Stimulated activated CD8-positive, alpha-beta memory T cell treated with anti-CD3 and anti-CD28 coated beads, Interleukin-4, amount 100 ng/mL, for 4 hours (primary cell): ENCODE measurements at places on chromosomes 12 and 14.

GRCh38 chr12:3727877-3728632 lies 24.9 kb downstream of the CRACR2A start:
- no peak for DNase-seq

DNA sequence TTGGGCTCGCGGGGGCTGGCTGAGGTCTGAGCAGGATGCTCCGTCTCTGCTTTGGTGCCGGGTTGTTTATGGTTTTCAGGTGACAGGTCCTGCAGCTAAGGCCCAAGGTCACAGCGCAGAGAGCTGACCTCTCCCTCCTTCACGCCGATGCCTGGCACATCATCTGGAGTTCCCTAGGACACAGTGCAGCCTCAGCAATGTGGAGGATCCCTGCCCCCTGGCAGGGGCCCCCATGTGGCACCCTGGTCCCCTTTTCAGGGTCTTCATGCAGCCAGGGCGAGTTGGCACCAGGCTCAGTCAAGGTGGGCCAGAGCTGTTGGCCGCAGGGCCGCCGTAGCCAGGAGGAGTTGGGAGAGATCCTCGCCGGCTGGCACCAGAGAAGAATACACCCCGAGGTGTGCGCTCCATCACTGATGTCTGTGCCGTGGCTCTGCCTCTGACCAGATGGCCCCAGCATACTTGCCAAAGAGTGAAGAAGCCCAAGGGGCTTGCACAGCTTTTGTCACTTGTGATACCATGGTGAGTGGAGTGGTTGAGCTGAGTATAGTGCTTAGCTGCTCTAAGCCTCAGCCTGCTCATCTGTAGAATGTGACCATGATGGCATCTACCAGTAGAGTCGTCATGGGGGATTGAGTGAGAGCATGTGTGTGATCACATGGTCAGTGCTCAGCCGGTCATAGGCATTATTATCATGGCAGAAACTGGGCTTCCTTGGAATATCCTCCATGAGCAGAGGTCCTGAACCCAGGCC lies 11.0 kb downstream of the TPCN1 start:
- DNase-seq = no peak

- no peak for DNase-seq
Observed at GRCh38 chr12:89252284-89252683, 100.0 kb downstream of the DUSP6 start.

GRCh38 chr12:86233126-86233525 lies 23.1 kb downstream of the MGAT4C start:
- no peak for DNase-seq

- no peak for DNase-seq
Observed at GRCh38 chr12:62016021-62016420, 244.2 kb upstream of the USP15 start.

- DNase-seq = peak; percentile 4
Observed at GRCh38 chr12:28191051-28192048, 1.1 kb downstream of the CCDC91 start.

- no peak for DNase-seq
Observed at GRCh38 chr12:131455581-131456110, 255.2 kb upstream of the SFSWAP start.

- no peak for DNase-seq
Observed at GRCh38 chr12:28611115-28611435, 420.8 kb downstream of the CCDC91 start.

GRCh38 chr14:66105815-66106214 lies 380.4 kb upstream of the CCDC196 start:
- no peak for DNase-seq

DNA sequence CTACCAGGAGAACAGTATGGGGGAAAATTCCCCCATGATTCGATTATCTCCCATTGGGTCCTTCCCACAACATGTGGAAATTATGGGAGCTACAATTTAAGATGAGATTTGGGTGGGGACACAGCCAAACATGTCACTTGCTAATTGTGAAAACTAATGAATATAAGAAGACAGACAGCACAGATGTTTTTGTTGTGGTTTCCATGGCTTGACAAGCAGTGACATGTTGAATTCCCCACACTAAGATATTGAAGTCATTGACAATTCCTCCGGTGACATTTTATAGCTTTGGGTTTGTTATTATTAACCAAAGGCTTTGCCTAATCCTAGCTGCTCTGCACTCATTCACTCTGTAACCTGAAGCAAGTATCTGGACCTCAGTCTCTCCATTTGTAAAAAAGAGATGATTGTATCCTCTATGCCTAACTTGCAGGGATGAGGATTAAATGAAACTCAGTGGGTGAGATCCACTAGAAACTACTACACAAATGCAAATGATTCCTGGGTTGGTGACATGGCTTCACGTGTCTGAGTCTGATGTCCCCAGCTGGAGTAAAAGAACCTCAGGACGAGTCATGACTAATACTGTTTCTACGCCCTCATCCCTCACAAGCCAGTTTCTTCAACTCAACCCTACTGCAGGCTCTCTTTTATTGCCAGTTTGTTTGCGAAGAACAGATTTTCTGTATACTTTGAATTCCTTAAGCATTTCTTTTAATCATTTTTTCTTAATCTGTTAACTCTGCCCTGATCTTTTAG lies 71.6 kb downstream of the ASCL1 start:
- DNase-seq = no peak

DNA sequence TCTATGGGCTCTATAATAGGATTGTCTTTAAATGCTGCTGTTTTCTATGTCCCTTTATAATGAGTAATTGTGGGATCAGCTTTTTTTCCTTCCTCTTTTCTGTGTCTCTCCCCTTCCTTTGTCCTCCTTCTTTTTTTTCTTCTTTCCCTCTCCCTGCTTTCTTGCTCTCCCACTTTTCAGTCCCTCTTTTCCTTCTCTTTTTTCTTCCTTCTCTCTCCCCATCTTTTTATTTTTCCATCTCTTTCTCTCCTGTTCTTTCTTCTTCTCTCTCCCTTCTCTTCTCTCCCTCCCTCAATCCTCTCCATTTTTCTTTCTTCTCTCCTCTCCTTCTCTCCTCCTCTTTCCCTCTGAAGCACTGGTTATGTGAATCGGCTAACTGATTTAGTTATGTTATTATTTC lies 62.5 kb upstream of the RD3L start:
- no peak for DNase-seq

DNA sequence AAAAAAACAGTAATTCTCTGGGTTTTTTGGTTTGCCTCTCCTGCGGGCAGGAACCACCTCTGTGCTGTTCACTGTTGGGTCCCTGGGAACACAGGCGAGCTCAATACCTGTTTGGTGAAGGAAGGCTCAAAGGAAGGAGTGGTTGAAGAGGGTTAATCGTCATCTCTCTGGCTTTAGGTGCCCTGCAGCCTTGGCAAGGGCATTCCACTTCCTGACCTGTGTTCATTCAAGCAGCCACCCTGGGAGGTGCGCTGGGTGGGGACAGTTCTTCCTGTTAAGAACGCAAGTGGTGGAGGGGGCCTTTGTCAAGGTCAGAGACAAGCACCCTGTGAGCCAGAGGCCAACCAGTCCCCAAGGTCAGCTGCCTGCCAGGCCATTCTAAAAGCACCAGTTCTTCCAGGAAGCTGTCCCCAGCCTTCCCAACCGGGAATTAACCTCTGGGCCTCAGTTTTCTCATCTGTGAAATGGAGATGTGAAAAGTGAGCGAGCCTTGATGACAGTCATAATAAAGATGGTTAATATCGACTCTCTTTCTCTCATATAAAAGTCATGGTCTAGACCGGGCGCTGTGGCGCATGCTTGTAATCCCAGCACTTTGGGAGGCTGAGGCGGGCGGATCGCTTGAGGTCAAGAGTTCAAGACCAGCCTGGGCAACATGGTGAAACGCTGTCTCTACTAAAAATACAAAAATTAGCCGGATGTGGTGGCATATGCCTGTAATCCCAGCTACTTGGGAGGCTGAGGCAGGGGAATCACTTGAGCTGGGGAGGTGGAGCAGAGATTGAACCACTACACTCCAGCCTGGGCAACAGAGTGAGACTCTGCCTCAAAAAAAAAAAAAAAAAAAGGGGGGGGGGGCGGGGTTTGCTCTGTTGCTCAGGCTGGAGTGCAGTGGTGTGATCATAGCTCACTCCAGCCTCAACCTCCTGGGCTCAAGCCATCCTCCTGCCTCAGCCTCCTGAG lies 6.1 kb downstream of the RHOF start:
- no peak for DNase-seq

DNA sequence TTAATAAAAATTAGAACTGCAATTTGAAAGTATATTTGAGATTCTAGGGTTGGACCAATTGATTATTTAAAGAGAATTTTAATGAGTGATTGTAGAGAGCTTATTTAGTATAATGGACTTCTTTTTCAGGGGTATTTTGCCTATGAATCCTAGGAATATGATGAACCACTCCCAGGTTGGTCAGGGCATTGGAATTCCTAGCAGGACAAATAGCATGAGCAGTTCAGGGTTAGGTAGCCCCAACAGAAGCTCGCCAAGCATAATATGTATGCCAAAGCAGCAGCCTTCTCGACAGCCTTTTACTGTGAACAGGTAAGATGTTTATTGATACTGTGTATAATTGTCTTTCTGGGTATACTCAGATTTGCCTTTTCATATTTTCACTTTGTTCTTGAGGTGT lies 35.9 kb upstream of the KCNMB4 start:
- DNase-seq = no peak

GRCh38 chr12:62787023-62787422 lies 147.9 kb downstream of the PPM1H start:
- no peak for DNase-seq

- no peak for DNase-seq
Observed at GRCh38 chr14:52863334-52863700, 71.9 kb upstream of the GNPNAT1 start.

DNA sequence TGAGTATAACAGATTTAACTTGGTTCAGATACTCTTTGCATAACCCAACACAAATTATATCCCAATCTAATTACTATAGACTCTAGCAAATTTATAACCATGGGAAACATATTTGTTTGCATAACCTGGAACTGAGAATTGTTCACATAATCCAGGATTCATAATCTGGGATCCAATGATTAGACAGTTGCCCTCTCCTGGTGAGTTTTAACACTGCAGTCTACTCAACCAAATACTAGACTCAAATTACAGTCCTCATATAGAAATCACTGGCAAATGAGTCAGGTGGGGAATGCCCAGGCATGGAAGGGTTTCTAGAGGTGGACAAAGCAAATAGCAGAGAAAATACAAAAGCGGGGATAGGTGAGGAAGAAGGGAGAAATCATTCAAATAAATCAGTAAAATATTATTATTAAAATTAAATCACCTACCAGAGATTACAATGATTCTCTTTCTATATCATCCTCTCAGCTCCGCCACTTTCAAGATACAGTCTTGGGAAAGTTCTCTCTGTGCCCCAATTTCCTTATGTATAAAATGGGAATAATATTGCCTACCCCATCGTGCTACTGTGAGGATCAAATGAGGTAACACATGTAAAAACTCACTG lies 9.4 kb downstream of the GCH1 start:
- no peak for DNase-seq

GRCh38 chr14:91878274-91878673 lies 10.9 kb upstream of the TC2N start:
- no peak for DNase-seq

DNA sequence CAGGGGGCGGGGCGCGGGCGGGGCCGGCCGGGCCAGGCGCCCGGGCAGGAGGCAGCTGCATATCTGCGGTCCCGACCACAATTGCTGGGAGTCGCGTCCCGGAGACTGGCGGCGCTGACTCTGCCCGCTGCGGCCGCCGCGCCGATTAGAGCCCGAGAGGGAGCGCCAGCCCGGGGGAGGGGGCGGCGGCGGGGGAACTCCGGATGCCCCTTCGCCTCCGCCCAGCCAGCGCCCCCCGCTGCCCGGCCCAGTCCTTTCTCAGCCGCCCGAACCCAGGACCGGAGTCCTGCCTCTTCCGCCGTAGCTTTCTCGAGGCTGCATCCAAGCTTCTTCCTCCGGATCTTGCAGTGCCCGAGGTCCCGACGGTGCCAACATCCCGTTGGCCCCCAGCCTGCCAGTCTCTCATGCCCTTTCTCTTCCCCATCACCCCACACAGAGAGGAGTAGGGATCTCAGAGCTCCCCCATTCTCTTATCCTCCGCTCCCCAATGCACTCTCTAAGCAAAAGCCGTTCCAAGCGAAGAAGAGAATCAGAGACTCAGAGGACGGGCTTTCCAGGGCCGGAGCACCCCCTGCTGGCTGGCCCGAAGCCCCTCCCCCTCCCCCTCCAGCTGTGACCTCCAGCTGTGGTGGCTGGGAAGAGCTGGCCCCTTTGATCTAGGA lies 8.8 kb upstream of the SP7 start:
- peak; percentile 46 for DNase-seq

DNA sequence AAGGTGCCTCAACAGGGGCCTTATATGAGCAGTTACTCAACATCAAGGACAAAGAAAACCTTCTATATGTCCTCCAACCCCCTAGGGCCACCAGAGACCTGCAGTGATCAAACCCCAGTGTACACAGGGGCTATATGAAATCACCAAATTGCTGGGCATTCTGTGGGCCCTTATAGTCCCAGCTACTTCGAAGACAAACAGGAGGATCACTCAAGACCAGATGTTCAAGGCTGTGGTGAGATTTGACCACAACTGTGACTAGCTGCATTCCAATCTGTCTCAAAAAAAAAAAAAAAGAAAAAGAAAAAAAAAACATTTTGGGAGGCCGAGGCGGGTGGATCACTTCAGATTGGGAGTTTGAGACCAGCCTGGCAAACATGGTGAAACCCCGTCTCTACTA lies 51.0 kb upstream of the PRB2 start:
- no peak for DNase-seq
